Central memory CD8-positive, alpha-beta T cell (primary cell): ENCODE measurements at places on chromosomes 6 and 20.
A peak's percentile ranks its signal among the peaks of the same experiment; 100 is the strongest.

GRCh38 chr6:113147544-113147943 lies 709.6 kb upstream of the MARCKS start:
- no peak for DNase-seq

DNA sequence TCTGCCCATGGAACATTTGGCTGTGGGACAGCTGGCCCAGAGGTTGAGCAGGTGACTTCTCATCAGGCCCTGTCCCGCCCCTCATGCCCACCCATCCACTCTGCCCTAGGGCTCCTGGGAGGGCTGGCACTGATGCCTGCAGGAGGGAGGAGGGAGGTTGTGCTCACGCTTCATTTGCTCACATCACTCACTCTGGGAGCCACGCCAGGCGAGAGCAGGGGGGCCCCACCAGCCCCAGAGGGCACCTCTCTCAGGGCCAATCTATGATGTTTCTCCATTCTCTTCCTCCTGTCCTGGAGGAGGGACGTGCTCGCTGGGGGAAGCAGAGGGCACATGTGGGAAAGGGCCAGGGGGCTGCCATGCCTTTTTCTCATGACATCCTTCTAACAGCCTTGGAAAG lies 10.9 kb upstream of the GLP1R start:
- DNase-seq: no peak

DNA sequence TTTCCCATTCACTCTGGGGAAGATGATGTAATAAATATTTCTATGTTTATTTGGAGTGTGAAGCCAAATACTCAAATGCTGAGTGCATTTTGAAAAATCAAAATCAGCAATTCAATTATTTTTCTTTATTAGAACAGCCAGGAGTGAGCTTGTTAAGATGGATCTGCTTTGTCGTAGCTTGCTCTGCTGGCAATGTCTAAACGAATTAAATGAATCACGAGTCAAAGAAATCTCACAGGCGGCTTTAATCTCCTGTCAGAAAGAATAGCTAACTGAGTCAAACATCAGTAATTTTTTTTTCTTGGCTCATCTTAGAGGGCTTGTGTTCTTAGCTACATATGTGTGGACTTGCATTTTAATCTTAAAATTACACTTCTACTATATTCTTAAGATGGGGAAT lies 100.2 kb upstream of the HMGN3 start:
- no peak for DNase-seq

DNA sequence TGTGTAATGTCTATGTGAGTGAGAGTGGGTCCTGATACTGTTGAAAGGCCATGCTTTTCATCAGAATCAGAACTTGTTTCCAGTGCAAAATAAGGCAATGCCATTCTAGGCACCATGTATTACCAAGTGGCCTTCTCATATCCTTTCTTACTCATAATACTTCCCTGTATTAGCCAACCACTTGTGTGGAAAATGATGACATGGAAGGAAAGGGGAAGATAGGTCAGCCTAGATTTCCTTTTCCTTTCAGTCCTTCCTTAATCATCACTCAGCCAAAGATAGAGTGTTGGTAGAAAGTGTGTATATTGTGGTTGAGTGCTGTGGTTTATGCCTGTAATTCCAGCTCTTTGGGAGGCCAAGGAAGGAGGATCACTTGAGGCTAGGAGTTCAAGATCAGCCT lies 158.6 kb upstream of the PREP start:
- no peak for DNase-seq

DNA sequence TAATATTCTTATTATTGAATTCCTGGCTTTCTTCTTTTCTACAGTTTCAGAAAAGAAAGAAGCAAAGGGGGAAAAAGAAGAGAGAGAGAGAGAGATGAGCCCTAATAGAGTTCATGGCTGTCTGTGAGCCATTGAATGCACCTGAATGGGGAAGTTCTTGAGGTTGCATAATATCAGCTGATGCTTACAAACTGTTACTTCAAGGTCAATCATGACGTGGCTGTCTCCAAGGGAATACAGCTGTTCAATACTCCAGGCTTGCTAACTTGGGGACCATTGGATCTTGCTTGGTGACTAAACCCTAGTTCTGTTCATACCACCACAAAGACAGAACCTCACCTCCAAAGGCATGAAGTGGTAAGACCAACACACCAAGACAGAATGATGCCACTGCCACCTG lies 180.4 kb downstream of the ADGRG6 start:
- no peak for DNase-seq

DNA sequence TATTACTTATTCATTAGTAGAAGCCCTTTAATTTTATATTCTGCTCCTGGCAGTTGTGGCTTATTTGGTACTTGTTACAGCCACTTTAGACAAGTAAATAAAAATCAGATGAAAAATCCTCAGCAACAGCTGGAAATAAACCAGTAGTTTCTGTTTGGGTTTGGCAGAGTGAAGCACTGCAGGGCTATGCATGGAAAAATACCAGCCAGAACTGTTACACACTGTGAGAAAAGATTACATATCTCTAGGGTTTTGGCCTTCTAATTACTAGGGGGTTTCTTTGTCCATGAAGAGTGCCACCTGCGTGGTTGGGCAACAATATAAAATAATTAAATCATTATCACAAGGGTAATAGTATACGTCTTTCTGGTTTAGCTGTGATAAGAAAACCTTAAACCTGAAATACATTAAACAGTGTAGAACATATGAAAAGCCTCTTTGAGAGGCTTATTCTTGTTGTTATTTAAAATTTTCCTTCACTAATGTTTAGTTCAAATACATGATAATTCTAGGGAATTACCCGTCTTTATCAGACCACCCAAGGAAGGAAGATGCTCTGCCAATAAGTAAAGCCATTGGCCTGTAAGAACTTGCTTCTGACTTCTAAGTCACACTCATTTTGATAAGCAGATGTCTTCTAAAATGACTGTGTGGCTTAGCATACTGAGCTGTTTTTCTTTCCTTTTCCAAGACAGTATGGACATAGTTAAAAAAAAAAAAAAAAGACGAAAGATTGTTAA lies 320.0 kb upstream of the FLRT3 start:
- no peak for DNase-seq

DNA sequence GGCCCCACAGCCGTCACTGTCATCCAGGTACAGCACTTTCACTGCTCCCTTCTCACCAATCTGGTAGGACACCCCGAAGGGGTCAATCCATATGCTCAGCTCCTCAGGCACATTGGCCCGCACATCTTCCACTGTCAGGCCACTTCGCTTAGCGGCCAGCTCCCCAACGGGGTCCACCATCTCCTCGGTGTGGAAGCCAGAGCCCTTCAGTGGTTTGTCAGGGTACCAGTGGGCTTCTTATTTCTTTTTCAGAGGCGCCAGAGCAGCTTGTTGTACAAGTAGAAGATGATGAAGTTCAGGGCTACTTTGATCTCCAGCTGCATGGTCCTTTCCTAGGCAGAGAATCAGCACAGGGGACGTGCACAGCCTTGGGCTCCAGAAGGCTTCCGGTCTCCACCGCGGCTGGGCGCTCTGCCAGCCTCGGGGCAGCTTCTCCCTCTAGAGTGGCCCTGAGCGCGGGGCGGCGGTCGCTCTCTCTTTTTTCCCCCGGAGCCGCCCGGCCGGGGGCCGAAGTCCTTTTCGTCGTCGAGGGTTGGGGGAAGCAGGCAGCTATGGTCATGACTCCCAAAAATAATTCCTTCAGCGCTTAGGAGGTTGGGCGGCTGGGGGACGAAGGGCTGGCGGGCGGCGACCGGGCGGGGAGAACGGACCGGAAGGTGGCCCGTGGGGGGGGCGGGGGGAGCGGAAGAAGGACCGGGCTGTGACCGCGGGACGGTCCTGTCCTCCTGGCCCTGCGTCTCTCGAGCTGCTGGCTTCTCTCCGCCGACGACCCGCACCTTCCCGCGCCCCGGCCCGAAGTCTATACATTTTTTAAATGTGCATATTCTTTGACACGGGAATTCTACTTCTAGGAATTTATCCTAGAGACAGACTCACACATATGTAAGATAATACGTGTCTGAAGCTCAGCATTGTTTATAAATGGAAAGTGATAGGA lies 6.5 kb upstream of the ZSCAN9 start:
- DNase-seq: no peak

DNA sequence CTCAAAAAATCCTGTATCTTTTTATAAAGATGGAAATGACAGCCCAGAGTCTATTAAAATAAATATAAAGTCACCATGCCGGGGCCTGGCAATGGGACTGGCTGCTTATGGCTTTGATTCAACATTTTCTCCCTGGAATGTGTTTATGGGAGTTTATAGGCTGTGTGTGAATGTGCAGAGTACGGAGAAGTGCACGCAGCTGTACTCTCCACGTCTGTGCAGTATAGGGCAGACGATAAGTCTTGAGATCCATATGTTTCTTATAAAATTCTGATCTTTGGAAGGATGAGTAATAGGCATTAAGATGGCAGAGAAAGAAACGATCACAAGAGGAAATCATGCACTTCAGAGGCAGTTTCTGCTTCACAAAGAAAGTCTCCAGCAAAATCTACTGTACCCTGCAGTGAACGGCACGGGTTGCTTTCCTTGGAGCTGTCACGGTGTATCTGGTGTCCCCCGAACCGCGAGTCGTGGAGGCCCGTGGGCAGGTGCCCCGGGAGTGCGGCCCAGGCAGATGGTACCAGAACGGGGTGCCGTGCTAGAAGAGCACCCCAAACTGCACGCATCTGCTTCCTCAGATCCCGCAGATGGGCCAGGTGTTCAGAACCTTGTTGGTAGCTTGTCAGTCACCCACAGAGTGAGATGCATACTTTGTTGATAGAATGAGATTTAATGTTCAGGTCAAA lies 382.5 kb downstream of the TAF4 start:
- DNase-seq: no peak

- peak; percentile 41 for DNase-seq
Observed at GRCh38 chr20:46089167-46089416, 670 bp downstream of the NCOA5 start.

- no peak for DNase-seq
Observed at GRCh38 chr6:140931581-140931980, 1201.1 kb upstream of the GJE1 start.

- no peak for DNase-seq
Observed at GRCh38 chr20:15072316-15072715, 734.9 kb upstream of the FLRT3 start.

DNA sequence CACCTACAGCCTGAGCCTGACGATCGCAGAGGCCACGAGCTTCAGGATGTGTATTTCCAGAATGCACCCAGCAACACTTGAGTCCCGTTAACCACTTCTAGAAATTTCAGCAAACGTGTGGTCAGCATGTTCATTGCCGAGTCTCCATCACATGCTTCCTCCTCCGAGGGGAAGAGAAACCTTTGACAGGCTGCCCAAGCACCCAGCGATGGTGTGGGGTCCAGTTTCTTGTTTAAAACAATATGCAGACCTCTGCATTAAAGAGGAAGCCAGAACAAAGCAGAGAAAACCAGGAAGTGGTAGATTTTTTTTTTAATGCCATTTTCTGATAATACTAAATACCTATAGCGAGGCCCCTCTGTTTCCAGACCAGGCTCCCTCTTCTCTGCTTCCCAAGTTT lies 71.9 kb downstream of the GNAS-AS1 start:
- DNase-seq: no peak

DNA sequence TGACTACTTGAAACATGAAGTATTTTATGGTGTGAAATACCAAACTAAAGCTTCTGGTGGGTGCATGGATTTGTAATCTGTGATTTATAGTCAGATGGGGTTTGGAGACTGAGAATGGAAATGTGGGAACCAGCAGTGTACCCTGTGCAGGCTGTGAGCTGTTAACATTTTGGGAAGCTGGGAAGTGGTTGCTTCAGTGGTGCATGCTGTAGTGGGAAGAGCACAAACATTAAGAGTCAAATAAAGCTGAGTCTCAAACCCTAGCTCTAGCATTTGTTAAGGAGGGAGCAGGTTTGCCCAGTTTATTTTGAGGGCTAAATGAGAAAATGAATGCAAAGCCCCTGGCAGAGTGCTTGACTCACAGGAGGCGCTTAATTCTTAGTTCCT lies 235.7 kb downstream of the ZFAND3 start:
- no peak for DNase-seq

DNA sequence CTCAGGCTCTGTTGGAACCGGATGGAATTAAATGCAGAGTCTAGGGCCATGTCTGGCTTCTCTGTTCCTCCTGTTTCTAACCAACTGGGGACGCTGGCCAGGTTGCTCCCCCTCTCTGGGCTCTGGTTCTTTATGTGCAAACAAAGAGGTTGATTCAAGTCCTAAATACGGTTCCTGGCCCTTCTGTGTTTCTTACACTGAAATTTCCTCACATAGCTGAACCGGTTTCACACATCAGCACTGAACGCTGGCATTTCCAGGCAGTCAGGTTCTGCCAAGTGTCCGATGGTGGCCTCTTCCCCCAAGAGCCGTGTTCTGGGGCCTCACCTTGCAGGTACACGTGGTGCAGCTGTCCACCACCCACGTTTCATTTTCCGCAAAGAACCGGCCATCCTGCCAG lies 13.5 kb downstream of the THBS2 start:
- DNase-seq: no peak

- no peak for DNase-seq
Observed at GRCh38 chr20:59163631-59164530, at the start of gene ZNF831. Gene ZNF831 (plus strand): TSS chr20:59163821. CDS start chr20:59191020, 27,199 bp downstream.

- DNase-seq: no peak
Observed at GRCh38 chr20:60540591-60540990, 582.4 kb downstream of the CDH26 start.

DNA sequence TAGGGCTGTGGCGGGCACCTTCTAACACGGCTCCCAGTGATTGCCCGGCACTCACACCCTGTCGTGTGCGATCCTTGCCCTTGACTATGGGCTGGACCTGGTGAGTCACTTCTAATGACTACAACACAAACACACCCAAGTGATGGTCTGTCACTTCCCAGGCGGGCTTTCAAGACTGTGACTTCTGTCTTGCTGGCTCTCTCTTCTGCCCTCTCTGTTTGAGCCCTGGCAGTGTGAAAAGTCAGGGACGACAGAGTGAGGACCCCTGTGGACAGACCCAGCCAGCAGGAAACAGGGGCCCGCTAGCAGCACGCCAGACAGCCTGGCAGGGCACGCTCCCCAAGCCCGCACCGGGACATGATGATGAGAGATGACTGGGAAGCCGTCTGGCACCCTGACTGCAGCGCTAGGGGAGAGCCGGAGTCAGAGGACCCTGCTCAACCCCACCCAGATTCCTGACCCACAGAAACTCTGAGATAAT lies 43.0 kb downstream of the KIF16B start:
- DNase-seq: no peak

GRCh38 chr6:134217105-134217797 lies 100.7 kb downstream of the SGK1 start:
- DNase-seq: no peak

DNA sequence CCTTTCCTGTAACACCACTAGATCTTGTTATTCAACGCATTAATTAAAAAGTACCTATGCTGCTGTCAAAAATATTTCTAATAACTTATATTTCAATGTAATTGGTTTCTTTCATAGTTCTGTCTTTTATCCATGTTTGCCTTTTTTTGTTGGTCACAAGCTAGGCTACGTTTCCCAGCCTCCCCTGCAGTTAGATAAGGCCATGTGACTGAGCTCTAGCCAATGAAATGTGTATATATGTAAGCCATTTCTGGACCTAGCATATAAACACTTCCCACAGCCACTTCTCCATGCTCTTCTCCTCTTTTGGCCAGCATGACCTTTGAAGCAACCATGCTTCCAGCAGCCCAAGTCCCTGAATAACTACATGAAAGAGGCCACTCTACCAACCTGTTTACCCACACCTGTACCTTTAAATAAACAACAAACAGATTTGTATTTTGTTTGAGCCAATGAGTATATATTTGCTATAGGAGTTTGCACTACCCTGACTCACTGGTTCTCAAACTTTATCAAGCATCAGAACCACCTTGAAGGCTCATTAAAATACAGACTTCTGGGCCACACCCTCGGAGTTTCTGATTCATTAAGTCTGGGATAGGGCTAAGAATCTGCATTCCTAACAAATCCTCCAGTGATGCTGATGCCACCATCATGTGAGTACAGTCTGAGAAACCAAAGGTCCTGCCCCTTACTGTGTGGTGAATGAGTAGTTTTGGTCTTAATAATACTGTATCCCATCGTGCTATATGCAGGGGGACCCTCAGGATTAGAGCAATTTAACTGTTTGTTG lies 45.6 kb upstream of the BEND6 start:
- DNase-seq: no peak
